ENCODE measurements at places on chromosomes 4 and X.
A peak's percentile ranks its signal among the peaks of the same experiment; 100 is the strongest.

DNA sequence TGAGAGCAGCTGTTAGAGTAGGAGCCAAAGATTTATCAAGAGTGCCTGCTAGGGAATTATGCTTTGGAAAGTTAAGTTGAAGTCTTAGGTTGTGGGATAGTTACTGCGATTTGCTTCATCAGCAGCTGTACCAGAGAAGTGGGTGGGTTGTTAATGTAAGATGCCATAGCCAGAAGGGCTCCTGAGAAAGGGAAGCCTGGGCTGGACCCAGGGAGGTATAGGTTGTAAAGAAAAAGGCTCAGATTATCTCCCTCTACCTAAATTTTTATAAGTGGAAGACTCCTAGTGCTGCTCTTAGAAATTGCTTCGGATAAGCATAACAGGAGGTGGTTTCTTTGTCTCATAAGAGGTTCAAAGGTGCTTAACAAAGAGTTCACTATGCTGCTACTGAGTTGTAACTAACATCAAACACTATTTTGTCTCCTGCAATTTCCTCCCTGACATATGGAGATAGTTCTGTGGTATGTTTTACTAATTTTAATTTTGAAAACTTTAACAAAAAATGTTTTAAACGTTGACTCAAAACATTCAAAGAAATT is 356.9 kb downstream of the DTHD1 start:
- DNase-seq = no peak

GRCh38 chrX:137847376-137847775 is 281.4 kb downstream of the ZIC3 start:
- no peak for DNase-seq

DNA sequence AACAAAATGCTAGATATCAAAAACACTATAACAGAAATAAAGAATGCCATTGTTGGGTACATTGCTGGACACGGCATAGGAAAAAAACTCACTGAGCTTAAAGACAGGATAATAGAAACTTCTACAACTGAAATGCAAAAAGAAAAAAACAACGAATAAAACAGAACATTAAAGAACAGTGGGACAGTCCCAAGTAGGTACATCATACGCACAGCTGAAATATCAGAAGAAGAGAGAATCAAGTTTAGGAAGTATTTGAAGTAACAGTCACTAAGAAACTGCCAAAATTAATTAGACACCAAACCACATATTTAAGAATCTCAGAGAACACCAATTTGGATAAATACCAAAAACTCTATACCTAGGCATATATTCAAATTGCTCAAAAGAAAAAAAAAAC is 19.2 kb downstream of the RAB28 start:
- DNase-seq = no peak

DNA sequence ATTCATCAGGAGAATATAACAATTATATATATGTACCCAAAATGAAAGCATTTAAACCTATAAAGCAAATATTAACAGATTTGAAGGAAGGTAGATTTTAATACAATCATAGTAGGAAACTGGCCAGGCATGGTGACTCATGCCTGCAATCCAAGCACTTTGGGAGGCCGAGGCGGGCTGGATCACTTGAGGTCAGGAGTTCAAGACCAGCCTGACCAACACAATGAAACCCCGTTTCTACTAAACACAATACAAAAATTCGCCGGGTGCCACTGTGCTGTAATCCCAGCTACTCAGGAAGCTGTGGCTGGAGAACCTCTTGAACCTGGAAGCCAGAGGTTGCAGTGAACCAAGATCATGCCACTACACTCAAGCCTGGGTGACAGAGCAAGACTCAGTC is 118.3 kb downstream of the KCNIP4 start:
- DNase-seq = no peak

- no peak for DNase-seq
Observed at GRCh38 chrX:12946406-12946805, 28.5 kb upstream of the TMSB4X start.

GRCh38 chr4:86660401-86660800 is 66.3 kb downstream of the PTPN13 start:
- no peak for DNase-seq

GRCh38 chr4:101155368-101155767 is 192.0 kb downstream of the PPP3CA start:
- DNase-seq = peak; percentile 54

GRCh38 chr4:102362922-102363432 is 17.7 kb upstream of the SLC39A8 start:
- DNase-seq = no peak

DNA sequence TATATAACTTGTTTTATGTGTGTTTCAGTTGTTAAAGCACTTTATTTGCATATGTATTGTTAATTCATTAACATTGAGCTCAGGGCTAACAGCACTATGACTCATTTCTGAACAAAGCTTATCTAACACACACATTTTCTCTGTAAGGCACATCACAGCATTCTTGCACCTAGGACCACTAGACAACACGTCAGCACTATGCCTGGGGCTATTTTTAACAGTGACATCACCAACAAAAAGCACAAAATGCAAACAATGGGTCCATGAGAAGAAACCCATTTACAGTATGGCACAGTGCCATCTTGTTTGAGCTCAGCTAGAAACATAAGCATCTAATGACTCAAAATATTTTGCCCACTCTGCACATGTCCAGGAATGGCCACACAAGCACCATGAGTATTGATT is 124.4 kb downstream of the RELL1 start:
- DNase-seq = no peak

- DNase-seq = no peak
Observed at GRCh38 chr4:165678236-165678935, 194.7 kb upstream of the TLL1 start.

DNA sequence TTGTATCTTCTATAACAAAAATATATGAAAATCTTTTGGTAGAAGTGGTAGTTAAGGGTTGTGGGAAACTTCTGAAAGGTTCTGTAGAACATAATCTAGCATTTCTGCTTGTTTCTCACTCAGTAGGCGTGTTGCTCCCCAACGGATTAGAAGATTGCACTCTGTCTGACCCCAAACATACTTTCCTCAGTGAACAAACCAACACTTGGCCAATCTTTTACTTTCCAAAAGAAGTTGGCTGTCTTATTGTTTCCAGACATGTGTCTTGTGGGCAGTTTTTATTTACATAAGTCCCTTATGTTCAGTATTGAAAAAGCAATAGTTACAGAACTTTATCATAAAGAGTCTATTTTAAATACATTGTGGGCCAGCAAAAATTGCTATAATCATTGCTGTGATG is 312.8 kb upstream of the EPHA5 start:
- DNase-seq = no peak

DNA sequence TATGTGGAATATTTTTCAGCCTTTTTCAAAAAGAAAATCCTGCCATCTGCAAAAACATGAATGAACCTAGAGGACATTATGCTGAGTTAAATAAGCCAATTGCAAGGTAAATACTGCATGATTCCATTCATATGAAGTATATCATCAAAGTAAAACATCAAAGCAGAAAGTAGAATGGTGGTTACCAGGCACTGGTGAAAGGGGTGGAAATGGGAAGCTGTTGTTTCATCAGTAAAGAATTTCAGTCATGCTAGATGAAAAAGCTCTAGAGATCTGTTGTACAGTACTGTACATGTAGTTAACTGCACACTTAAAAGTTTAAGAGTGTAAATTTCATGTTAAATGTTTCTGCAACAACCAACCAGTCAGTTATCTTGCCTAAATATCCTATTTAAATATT is 196.8 kb upstream of the ADGRL3 start:
- no peak for DNase-seq

- DNase-seq = no peak
Observed at GRCh38 chrX:1894740-1895139, 279.9 kb downstream of the ASMT start.

- no peak for DNase-seq
Observed at GRCh38 chrX:45696736-45697135, 496.1 kb upstream of the DIPK2B start.

DNA sequence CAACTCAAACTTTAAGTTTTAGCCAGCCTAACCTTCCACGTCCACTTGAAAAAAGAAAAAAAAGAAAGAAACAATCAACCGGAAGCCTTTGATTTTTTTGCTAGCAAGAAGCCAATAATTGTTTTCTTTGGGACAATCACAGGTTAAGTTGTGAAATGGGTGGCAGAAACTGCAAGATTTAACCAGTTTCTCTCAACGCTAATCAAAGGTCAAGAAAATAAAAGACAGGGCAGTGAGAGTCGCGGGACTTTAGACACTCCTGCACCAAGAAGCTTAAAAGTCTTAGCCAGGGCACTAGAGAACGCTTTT is 1.0 kb downstream of the ACSL1 start:
- DNase-seq = no peak
